ENCODE measurements at places on chromosomes 4 and X. TPM values are rescaled to one million over a fixed set of nuclear protein-coding genes. Genes with fewer than 3 reads are reported as not detected.

USP17L17 gene
- total RNA-seq = not detected

KIF4A gene
- 4.3 TPM for total RNA-seq

WAS gene
- total RNA-seq = not detected

IL3RA gene
- total RNA-seq = 20.4 TPM

C4orf50 gene
- total RNA-seq = under 0.01 TPM

PCSK1N gene
- under 0.01 TPM for total RNA-seq

SYAP1 gene
- total RNA-seq = 30.4 TPM

BCORL1 gene
- 1.7 TPM for total RNA-seq

IL21 gene
- not detected for total RNA-seq

ZNF185 gene
- 6.5 TPM for total RNA-seq

BEND4 gene
- under 0.01 TPM for total RNA-seq

LIMCH1 gene
- 25.4 TPM for total RNA-seq

SLC34A2 gene
- under 0.01 TPM for total RNA-seq

ADGRG4 gene
- not detected for total RNA-seq

SHISA3 gene
- total RNA-seq = 0.13 TPM

KLB gene
- total RNA-seq = under 0.01 TPM

CCDC120 gene
- total RNA-seq = 1.6 TPM

GPC3 gene
- not detected for total RNA-seq

HELT gene
- not detected for total RNA-seq

RHOH gene
- not detected for total RNA-seq

LETM1 gene
- total RNA-seq = 76.4 TPM

PCYT1B gene
- not detected for total RNA-seq

MAP7D2 gene
- total RNA-seq = 0.13 TPM

MAGEA4 gene
- total RNA-seq = not detected

RRH gene
- total RNA-seq = not detected

MRPL1 gene
- total RNA-seq = 11.4 TPM

OTC gene
- total RNA-seq = 0.26 TPM

BBS7 gene
- total RNA-seq = 11.7 TPM

ANOS1 gene
- total RNA-seq = 0.63 TPM

MAOB gene
- total RNA-seq = not detected

PABPC5 gene
- total RNA-seq = 0.90 TPM

IL15 gene
- 0.77 TPM for total RNA-seq

XAGE1B gene
- not detected for total RNA-seq

DCAF12L2 gene
- not detected for total RNA-seq

CPZ gene
- not detected for total RNA-seq

ASB5 gene
- not detected for total RNA-seq

FGF13 gene
- 25.7 TPM for total RNA-seq

GAB1 gene
- 10.1 TPM for total RNA-seq

HS3ST1 gene
- 0.77 TPM for total RNA-seq

IQCM gene
- not detected for total RNA-seq

LAP3 gene
- 92.7 TPM for total RNA-seq

PCGF3 gene
- 49.9 TPM for total RNA-seq

SMIM31 gene
- total RNA-seq = not detected

TMSB15B gene
- 8.3 TPM for total RNA-seq

ATP1B4 gene
- total RNA-seq = not detected

LRP2BP gene
- total RNA-seq = 0.51 TPM

PNMA6A gene
- 1.0 TPM for total RNA-seq

SMARCA1 gene
- 16.4 TPM for total RNA-seq

DSPP gene
- not detected for total RNA-seq

POLR2B gene
- total RNA-seq = 83.7 TPM

RBMXL3 gene
- total RNA-seq = not detected

SHOX gene
- not detected for total RNA-seq

SPANXN2 gene
- not detected for total RNA-seq

GK gene
- 3.9 TPM for total RNA-seq

SOX3 gene
- not detected for total RNA-seq

Measured in dermis microvascular lymphatic vessel endothelial cell (primary cell).